ENCODE measurements at places on chromosomes 1 and 21.

- no peak for DNase-seq
Measured at GRCh38 chr1:188582911-188583532, 1754.3 kb downstream of the PLA2G4A start.

- DNase-seq: no peak
Measured at GRCh38 chr1:15953791-15954241, 22.1 kb downstream of the ZBTB17 start.

DNA sequence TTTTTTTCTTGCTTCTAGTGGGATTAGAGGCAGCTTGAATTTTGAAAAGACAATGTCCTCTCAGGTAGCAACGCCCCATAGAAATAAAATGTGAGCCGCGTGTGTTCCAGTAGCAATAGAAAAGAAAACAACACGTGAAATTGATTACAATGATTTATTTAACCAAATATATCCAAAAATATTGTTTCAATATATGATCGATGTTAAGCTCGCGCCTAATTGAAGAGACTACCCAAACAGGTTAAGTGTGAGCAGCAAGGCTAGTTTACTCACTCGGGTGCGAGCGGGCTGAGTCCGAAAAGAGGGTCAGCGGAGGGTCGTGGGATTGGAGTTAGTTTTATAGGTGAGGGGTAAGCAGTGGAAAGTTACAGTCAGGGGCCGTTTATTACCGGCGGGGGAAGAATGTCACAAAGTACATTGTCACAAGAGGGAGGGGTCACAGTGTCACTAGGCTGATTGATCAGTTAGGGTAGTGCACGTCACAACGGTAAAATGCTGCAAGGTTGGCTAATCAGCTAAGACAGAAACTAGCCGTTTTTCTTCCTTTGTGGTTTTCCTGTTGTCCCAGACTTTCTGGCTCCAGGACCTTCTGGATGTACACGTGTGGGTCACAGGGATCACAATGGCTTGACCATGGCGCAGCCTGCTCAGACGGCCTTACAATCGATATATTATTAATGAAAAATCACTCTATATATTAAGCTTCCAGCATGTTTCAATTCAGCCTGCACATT, 697 bp upstream of the ZNF670 start:
- DNase-seq: no peak

DNA sequence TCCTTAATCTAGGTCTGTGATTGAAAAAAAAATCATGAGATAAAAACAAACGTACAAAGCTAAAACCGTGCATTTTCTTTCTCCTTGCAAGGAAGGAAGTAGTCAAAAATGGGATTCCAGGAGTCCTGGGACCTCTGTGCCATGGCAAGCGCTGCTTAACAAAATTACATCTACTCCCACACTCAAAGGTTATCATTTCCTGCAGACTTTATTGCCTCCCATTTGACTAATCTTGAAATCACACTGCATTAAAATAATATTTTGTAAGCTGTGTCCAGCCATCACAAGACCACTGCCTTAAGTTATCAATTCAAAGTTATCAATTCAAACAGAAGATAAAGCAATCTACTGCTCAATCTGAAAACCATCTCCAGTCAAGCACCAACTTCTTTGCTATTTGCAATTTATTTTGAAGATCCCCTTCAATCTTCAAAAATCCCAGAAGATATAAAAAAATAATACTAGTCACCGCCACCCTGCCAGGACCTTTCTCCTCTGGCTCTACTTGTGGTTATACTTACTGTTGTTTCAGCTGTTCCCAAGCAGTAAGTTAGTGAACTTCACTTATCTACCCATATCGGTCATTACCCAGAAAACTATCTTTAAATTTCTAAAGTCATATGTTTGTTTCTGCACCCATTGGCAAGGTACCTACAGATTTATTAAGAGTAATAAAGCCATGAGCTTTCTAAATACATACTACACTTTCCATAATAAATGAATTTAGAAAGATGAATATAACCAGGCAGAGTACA, 38.1 kb upstream of the RAP1GAP start:
- DNase-seq: no peak

DNA sequence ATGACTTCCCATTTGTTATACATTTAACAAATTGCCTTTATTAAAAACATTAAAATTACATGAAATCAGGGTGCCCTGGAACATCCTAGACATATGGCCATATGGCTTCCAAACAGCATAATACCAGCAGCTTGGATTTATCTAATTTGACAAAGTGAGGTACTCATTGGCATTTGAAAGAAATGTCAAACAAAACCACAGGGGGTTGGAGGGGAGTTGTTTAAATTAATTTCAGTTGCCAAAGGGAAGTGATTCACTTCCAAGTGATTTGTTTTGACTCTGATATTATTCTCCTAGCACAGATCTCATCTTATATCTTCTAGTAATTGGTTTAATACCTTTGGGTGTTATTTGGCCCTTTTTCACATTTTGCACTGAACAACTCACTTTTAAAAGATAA, 24.5 kb upstream of the POU2F1 start:
- no peak for DNase-seq

DNA sequence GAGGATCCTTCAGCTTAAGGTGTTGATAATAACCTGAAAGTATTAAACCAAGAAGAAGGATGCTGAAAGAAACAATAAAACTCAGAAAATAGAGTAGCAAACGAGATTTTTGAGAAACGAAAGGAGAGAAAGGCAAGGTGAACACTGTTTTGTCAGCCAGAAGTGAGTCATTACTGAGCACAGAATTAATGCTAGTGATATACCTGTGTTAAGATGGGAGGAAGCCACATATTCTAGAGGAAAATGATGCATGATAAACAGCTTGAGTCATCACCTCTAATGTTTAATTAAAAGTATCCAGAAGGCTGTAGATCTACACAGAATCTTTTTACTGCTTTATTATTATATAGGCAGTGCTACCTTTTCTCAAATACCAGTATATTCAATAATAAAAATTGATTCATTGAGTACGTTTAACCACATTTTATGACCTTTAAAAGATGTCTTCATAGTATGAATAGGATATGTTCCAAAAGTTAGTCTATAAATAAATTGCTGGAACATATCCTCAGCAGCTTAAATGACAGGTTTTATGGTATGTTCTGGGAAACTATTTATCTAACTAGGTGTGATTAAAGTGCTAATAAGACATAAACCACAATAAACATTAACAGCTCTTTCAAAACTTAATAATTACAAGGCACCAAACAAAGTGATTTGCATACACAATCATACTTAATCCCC, 10.3 kb downstream of the SH3GLB1 start:
- no peak for DNase-seq

DNA sequence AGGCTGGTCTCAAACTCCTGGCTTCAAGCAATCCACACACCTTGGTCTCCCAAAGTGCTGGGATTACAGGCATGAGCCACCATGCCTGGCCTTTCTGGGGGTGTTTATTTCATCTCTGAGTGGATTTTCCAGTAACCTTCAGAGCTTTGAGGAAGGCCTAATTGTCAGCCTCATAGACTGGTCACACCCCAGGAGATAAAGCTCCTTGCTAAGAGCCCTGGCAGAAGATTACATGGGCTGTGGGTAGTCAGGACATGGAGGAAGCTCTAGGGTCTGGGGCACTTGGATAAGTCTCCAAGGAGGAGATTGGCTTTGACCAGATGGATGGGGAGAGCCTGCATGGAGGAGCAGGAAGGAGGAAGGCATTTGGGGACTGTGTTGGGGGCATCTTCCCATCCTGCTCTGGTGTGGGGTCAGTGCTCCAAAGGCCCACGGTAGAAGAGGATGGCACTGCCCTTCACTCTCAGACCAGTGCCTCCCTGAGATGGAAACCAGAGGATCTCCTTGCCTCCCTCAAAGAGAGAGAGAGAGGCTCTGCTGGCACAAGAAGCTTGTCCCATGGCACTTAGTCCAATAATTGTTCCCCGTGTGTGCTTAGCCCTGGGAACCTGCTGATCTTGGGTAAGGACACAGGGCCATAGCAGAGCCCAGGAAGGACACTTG, 14.7 kb upstream of the GSTM4 start:
- DNase-seq: no peak

DNA sequence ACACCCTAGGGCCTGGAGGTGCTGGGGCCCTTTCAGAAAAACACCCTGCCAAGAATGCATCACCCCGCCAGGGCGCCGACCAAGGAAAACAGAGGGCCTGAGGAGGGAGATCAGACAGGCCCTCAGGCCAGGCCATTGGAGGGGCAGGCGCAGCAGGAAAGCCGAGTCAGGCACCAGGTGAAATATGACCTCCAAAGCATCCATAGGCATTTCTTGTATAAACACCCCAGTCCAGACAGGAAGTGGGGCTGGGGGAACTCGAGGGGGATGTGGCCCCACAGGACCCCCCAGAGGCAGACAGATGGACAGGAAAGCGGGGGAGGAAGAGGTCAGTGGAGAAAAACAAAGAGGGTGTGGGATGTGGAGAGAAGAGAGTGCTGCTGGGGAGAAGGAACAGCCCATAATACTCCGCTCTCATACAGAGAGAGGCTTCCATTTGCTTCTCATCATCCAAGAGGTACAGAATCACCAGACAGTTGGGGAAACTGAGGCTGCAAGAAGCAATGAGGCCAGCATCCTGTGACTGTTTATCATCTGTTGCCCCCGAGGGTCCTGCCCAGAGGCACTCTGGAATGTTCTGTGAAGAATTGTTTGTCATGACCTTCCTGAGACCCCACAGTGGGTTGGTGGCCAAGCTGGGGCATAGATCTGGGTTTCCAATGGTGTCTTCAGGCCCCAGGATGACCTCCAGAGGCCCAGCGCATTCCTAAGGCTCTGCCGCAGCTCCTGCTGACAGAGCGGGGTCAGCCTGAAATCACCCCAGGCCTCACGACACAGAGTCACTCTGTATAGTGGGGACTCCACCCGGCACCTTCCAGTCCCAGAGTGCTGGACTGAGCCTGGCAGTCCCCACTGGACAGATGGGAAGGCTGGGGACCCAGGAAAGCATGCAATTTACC, 18.0 kb downstream of the TRIM62 start:
- DNase-seq: no peak

GRCh38 chr1:84715342-84716019, 25.2 kb upstream of the SSX2IP start:
- DNase-seq: no peak

DNA sequence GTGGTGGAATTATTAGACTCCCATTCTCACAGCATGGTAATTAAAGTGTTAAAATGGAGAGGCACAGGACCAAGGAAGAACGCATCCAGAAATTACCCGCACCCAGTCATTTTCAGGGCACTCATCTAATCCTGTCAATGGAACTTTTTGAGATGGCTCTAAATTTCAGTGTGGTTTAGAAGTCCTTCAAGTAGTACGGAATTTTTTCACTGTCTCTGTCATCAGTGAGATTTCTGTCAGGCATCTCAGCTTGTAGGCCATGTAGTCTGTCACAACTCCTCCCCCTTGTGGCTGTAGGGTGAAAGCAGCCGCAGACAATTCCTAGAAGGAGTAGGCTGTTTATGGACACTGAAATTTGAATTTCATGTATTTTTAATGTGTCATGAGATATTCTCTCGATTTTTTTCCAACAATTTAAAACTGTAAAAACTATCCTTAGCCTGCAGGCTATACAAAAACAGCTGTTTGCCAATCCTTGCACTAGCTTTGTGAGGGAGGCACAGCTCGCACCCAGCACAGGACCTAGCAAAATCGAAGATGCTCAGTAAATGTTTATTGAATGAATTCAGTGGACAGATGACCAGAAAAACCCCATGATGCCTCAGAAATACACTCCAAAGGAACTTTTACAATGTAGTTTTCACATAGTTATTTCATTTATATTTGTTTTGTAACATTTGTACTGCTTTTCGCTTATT, 6.6 kb upstream of the NUP133 start:
- peak; percentile 22 for DNase-seq

GRCh38 chr1:209708297-209708696, 3.7 kb downstream of the HSD11B1 start:
- DNase-seq: no peak

DNA sequence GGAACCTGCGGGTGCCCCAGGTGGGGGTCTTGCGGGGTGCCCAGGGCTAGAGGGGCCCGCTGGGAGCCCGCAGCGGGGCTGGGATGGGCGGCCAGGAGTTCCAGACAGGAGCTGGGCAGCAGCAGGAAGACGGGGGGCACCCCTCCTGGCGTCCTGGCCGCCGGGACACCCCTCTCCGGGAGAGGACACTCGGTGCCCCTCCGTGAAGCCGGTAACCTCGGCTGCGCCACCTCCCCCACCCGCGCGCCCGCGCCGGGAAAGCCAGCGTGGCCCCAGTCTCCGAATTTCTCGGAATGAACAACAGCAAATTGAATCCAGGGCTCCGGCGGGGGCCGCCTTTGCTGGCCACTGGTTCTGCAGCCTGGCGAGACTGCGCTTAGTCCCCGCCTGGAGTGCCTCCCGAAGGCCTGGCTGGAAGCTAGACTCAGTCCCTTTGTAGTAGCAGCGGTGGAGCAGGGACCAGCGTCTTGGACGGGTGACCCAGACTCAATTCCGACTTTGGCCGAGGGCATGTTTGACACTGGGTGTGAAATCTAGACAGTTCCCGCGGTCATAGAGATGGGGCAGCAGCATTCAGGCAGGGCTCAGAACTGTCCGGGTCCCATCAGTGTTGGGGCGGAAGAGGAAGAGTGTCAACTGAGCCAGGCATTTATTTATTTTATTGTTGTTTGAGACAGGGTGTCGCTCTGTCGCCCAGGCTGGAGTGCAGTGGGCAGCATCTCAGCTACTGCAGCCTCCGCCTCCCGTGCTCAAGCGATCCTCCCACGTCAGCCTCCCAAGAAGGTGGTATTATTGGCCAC, 773 bp downstream of the IFNGR2 start:
- DNase-seq: no peak

DNA sequence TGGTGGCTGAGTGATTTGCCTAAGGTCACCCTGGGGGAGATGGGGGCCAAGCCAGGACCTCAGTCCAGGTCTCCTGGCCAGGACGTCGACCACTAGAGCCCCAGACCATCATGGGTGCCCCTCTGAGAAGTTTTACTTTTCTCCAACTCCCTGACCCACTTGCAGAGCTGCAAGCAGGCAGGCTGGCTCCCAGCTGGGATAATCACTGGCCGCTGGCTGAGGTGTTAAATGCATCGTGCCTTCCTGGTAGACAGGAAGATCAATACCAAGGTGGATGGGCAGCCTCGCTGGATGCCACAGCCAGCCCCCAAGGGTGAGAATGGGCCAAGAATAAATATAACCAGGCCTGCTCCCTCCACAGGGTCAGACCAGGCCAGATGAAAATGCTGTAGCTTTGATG, 106.2 kb downstream of the EPHB2 start:
- DNase-seq: no peak

DNA sequence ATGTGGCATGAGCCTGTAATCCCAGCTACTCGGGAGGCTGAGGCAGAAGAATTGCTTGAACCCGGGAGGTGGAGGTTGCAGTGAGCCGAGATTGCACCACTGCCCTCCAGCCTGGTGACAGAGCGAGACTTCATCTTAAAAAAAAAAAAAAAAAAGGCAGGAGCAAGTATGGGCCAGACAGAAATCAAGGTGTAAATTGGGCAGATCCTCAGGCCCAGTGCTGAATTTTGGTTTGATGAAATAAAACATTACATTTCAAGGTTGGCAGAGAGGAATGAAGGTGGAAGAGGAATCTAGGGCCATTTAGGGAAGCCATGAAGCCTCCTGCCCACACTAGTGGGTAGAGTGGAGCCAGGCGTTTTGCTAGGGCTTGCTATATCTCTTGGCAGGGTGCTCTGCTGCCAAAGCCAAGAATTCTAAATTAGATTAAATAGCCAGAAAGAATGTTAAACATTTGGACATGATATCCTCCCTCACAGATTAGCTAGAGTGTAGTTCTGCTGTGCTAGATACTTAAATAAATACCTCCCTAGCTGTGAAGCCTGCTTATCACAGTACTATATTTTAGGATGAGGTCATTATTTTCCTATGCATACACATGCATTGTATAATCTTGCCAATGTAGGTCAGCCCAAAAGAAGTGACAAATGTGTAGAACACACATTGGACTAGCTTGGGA, 16.6 kb upstream of the LGALS8 start:
- DNase-seq: no peak

- DNase-seq: no peak
Measured at GRCh38 chr1:110876748-110877341, 3.9 kb downstream of the CD53 start.

GRCh38 chr1:3681231-3681897, 29.0 kb downstream of the TP73 start:
- no peak for DNase-seq
